ENCODE measurements at places on chromosomes 11 and 22.

DNA sequence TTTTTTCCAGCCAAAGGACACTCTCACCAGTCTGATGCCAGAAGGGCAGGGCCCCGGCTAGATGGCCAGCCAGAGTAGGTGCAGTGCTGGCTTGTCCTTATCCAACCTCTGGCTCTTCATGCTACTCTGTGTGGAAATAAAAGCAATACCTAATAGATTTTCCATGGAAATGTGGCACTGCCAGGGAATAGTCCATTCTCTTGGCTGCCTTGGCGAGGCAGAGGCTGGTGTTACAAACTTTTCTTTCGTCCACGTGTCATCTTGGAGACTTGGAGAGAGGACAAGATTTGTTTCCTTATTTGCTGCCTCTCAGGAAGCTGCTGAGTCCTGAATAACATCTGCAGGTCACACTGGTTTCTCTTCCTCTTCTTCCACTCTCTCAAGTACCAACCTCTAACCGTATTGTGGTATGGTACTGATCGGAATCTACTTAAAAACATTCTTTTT lies 17.2 kb upstream of the C1QTNF4 start:
- DNase-seq: no peak

GRCh38 chr11:123166071-123166559 lies 28.9 kb downstream of the CLMP start:
- DNase-seq: no peak

DNA sequence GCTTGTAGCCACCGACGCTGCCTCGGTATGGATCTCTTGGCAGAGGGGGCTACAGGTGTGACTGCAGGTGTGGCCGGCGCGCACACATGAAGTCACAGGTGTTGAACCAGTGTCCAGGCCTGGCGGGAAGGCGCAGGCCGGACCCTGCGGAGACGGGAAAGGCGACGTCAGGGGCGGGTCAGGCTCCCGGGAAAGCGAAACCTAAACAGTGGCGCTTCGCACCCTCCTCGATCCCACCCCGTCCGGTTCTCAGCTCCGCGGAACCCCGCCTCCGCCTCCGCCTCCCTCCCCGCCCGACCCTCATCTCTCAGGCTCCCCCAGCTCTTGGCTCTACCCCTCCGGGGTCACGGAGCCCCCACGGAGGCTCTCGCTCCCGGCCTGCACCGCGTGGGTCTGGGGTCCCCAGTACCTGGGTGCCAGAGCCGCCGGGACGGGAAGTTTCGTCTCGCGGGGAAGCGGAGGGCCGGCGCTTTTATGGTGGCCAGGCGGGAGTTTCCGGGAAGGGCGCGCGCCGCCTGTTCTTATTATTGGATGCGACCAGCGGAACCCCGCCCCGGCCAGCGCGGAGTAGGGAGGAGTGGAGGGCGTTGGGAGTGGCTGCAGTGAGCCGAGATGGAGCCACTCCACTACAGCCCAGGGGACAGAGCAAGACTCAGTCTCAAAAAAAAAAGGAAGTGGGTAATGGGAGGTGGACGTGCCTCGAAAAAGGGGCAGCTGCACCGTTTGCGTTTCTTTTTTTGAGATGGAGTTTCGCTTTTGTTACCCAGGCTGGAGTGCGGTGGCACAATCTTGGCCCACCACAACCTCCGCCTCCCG lies at the start of gene IRF7:
Gene IRF7, minus strand, starts transcription at position 447 of the 816 bp plus-strand sequence. CDS start 586 bp downstream, outside the sequence.
- DNase-seq: peak; percentile 83

DNA sequence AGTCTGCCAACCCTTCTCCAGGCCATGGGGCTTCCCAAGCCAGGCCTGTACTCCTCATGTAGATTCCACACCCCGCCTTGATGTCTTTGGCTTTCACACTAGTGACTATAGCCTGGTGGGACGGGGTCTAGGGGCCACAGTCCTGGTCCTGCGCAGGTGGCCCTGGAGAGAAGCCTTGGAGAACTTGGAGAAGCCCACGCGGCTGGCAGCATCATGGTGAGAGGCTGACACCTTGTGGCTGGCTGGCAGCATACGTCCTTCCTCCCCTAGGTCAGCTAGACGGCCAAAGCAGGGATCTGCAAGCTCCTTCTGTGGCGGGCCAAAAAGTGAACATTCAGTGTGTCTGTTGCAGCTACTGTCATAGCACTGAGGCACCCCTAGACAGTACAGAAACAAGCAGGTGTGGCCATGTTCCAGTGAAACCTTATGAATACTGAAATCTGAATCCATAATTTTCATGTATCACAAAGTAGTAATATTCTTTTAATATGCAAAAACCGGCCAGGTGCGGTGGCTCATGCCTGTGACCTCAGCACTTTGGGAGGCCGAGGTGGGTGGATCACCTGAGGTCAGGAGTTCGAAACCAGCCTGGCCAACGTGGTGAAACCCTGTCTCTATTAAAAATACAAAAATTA lies 42.0 kb downstream of the FAM83F start:
- DNase-seq: peak; percentile 72

- DNase-seq: no peak
Measured at GRCh38 chr11:27204529-27204928, 158.5 kb downstream of the CCDC34 start.
